ENCODE measurements at places on chromosomes 1 and 21.

- no peak for DNase-seq
These were observed 106.1 kb downstream of the RIPK4 start for GRCh38 chr21:41660748-41661147.

GRCh38 chr21:28633839-28634555 is 358.7 kb downstream of the LTN1 start:
- no peak for DNase-seq

GRCh38 chr1:11391886-11392285 is 87.1 kb upstream of the DISP3 start:
- DNase-seq, result no peak

DNA sequence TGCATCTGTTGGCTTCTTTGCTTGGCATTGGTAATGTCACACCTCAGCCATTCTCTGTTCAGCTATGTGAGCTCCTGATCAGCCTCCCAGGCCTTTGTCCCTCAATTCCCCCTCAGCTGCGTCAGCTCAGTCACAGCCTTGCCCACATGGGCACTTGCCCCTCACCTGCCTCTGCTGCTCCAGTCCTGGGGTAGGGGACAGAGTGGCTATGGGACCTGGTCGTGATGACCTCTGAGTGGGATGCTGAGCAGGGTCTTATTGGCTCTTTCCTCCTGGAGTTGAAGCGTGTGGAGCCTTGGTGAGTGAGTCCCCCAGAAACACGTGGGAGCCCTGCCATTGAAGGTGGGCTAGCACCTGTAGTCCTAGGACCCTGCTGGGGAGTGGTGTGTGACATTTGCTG is 61.4 kb upstream of the TLR5 start:
- no peak for DNase-seq

DNA sequence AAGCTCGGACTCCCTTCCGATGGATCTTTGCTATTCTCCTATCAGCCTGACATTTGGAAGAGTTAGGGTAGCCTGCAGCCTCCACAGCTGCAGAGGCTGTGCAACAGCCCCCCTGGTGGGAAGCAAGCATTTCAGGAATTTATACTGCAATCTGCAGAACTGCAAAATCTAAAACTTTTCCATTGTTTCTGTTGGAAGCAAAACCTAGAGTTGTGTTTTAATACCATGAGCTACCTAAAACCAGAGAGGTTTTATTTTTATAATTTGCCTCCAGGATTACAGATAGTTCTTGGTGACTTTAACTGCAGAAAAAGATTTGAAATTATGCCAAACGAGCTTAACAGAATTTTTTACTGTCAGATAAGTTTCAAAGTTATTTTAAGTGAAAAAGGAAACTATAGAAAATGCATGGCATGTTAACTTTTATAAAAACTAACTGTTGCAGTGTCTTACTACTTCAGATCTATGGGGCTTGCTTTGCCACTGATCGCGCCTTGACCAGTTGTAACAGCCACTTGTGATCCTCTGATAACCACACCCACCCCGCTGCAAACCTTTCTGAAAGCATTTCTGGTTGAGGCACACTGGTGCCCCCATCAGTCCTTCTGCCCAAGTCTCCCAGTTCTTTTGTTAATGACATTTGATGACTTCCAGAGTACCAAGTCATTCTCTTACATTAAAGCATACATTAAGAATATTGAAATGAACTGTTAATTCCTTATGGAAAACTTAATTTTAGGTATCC is 64.8 kb downstream of the PRDM2 start:
- no peak for DNase-seq

GRCh38 chr1:2801535-2802291 is at the start of gene TTC34:
Gene TTC34 (minus strand): TSS chr1:2801693. CDS start chr1:2800827, 866 bp downstream.
- DNase-seq, result no peak
